ENCODE measurements at places on chromosomes 2 and 18. TPM values are rescaled to one million over a fixed set of nuclear protein-coding genes. Genes with fewer than 3 reads are reported as not detected.

DNA sequence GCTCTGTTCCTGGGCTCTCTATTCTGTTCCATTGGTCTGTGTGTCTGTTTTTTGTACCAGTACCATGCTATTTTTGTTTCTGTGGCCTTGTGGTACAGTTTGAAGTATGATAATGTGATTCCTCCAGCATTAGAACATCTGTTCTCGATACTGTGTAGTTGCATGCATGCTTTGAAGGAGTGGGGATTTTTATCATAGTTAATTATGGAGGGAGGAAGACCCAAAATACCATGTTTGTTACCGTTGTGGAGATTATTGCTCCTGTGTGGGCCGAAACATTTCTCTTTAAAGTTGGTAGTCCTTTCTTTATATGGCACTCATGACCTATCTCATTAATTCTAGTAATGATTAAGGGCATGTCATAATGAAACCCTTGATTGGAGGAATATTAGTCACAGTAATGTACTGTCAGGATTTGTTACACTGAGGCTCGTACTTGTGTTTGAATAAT is 87.6 kb downstream of the TTC27 start:
- H3K36me3 ChIP-seq, result no peaks in the 10 kb centered on the region
- DNase-seq, result no peak
- no peak overlapping the region for H3K27ac ChIP-seq
- H3K4me1 ChIP-seq, result peaks cover 20% of the 10 kb centered on the region
- H3K4me3 ChIP-seq, result no peak overlapping the region

DNA sequence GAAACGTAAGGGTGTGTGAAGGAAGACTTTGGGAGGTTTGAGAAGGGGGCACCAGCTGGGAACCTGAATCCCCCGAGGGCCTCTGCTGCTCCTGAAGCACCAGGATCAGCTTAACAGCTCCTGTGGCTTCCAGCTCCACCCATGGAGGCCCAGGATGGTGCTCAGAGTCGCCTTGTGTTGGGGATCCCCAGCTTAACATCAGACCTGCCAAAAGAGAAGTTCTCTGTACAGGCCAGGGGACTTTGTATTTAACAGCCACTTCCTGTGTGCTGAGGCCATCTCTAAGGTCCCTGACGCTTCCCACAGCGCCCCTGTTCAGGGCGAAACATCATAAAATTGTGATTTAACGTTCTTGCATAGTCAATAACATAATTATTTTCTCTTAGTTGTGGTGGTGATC is 77.5 kb downstream of the NCK2 start:
- peaks cover 8% of the 10 kb centered on the region for H3K36me3 ChIP-seq
- H3K4me1 ChIP-seq, result peaks cover 26% of the 10 kb centered on the region
- no peak for DNase-seq
- no peak overlapping the region for H3K4me3 ChIP-seq

GRCh38 chr2:23691565-23691964 is 235.4 kb downstream of the ATAD2B start:
- no peaks in the 10 kb centered on the region for H3K4me1 ChIP-seq
- no peak overlapping the region for H3K27ac ChIP-seq

GRCh38 chr2:230505162-230505561 is 89.2 kb downstream of the SP100 start:
- no peak for DNase-seq
- no peaks in the 10 kb centered on the region for H3K4me1 ChIP-seq
- H3K27me3 ChIP-seq, result no peaks in the 10 kb centered on the region
- H3K4me3 ChIP-seq, result no peak overlapping the region
- H3K36me3 ChIP-seq, result peaks cover 85% of the 10 kb centered on the region
- H3K27ac ChIP-seq, result no peak overlapping the region

GRCh38 chr2:207765547-207765946 is 4.2 kb downstream of the FZD5 start:
- no peak overlapping the region for H3K27ac ChIP-seq
- peaks cover 7% of the 10 kb centered on the region for H3K36me3 ChIP-seq
- H3K27me3 ChIP-seq, result no peaks in the 10 kb centered on the region
- DNase-seq, result no peak

- H3K4me1 ChIP-seq, result peaks cover 79% of the 10 kb centered on the region
- no peaks in the 10 kb centered on the region for H3K27me3 ChIP-seq
- peaks cover 35% of the 10 kb centered on the region for H3K36me3 ChIP-seq
- no peak overlapping the region for H3K4me3 ChIP-seq
- H3K27ac ChIP-seq, result peak overlapping the region; percentile 56
These were observed 7.4 kb downstream of the DNAJB2 start for GRCh38 chr2:219286436-219287115.

GRCh38 chr2:33136056-33136455 is 189.3 kb downstream of the LTBP1 start:
- H3K4me3 ChIP-seq, result peak overlapping the region; percentile 36
- no peaks in the 10 kb centered on the region for H3K36me3 ChIP-seq
- no peak for DNase-seq
- peaks cover 23% of the 10 kb centered on the region for H3K4me1 ChIP-seq
- peak overlapping the region; percentile 73 for H3K27ac ChIP-seq

DNA sequence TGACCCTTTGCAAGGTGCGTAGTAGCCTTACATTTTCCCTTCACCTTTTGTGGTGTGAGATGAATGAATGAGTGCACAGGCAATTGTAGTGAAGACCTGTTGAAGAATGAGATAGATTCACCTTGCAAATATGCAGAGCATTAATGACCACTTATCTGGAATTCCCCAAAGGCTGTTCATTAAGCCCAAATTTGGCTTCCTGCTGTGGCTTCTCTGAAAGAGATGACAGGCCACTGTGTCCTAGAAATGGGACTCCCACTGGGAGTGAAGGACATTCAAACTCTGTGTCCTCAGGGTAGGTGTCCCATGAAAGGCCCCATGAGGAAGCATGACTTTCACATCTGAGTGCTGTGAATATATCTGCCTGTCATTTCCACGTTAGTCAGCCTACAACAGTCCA is 1821.8 kb upstream of the PIK3C3 start:
- no peaks in the 10 kb centered on the region for H3K36me3 ChIP-seq
- H3K4me1 ChIP-seq, result no peaks in the 10 kb centered on the region
- H3K4me3 ChIP-seq, result no peak overlapping the region
- H3K27me3 ChIP-seq, result no peaks in the 10 kb centered on the region

- no peak overlapping the region for H3K27ac ChIP-seq
- no peaks in the 10 kb centered on the region for H3K36me3 ChIP-seq
- no peak for DNase-seq
- H3K4me3 ChIP-seq, result no peak overlapping the region
- H3K27me3 ChIP-seq, result no peaks in the 10 kb centered on the region
These were observed 787.6 kb upstream of the SALL3 start for GRCh38 chr18:78192054-78192453.

- no peak for DNase-seq
- no peak overlapping the region for H3K4me3 ChIP-seq
- no peaks in the 10 kb centered on the region for H3K27me3 ChIP-seq
- no peaks in the 10 kb centered on the region for H3K4me1 ChIP-seq
- no peaks in the 10 kb centered on the region for H3K36me3 ChIP-seq
- H3K27ac ChIP-seq, result no peak overlapping the region
These were observed 201.2 kb downstream of the SLC4A10 start for GRCh38 chr2:161825429-161825828.

DNA sequence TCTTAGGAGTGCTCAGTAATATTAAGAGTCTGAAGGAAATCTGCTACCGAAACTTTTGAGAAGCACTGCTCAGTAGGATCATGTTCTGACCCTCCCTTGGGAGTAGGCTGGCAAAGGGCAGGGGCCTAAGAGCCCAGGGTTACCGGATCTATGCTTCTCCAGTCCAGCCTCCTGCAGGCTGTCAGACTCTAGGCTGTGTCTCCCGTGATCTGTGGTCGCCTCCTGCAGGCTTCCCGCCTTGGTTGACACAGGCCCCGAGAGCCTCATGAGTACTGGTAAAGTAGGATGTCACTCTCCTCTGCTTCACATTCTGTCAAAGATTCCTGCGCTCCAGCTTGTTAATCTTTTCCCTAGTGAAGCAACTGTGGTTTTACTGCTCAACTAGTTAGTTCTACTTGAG is 647.8 kb upstream of the RAB6C start:
- no peaks in the 10 kb centered on the region for H3K27me3 ChIP-seq
- no peaks in the 10 kb centered on the region for H3K36me3 ChIP-seq

GRCh38 chr2:108169982-108170625 is 69.7 kb upstream of the SULT1C3 start:
- no peak for DNase-seq
- peaks cover 3% of the 10 kb centered on the region for H3K27me3 ChIP-seq
- no peak overlapping the region for H3K4me3 ChIP-seq
- H3K27ac ChIP-seq, result no peak overlapping the region

SP140 gene
- total RNA-seq, result 2.5 TPM

SIX3 gene
- 0.38 TPM for total RNA-seq

CFAP65 gene
- not detected for total RNA-seq

TCF7L1 gene
- total RNA-seq, result 0.55 TPM

ABCB6 gene
- total RNA-seq, result 24.0 TPM

NPHP1 gene
- total RNA-seq, result 6.5 TPM

COL3A1 gene
- total RNA-seq, result 72.2 TPM
